ENCODE measurements at places on chromosomes 12 and 14. TPM values are rescaled to one million over a fixed set of nuclear protein-coding genes. Genes with fewer than 3 reads are reported as not detected.
A peak's percentile ranks its signal among the peaks of the same experiment; 100 is the strongest.

- no peak for DNase-seq
- H3K4me3 ChIP-seq: no peak overlapping the region
- H3K36me3 ChIP-seq: no peaks in the 10 kb centered on the region
- no peaks in the 10 kb centered on the region for H3K27me3 ChIP-seq
- peaks cover 47% of the 10 kb centered on the region for H3K4me1 ChIP-seq
Measured at GRCh38 chr12:104175726-104176247, 37.8 kb upstream of the NFYB start.

- H3K27ac ChIP-seq: no peak overlapping the region
- H3K4me3 ChIP-seq: no peak overlapping the region
- no peaks in the 10 kb centered on the region for H3K4me1 ChIP-seq
- H3K27me3 ChIP-seq: no peaks in the 10 kb centered on the region
- no peaks in the 10 kb centered on the region for H3K36me3 ChIP-seq
- DNase-seq: no peak
Measured at GRCh38 chr12:21973221-21973620, 32.0 kb upstream of the ABCC9 start.

GRCh38 chr12:65529771-65530435, 251.4 kb downstream of the MSRB3 start:
- H3K27me3 ChIP-seq: no peaks in the 10 kb centered on the region
- H3K4me1 ChIP-seq: no peaks in the 10 kb centered on the region
- no peak overlapping the region for H3K4me3 ChIP-seq
- no peak for DNase-seq
- no peaks in the 10 kb centered on the region for H3K36me3 ChIP-seq
- H3K27ac ChIP-seq: no peak overlapping the region

DNA sequence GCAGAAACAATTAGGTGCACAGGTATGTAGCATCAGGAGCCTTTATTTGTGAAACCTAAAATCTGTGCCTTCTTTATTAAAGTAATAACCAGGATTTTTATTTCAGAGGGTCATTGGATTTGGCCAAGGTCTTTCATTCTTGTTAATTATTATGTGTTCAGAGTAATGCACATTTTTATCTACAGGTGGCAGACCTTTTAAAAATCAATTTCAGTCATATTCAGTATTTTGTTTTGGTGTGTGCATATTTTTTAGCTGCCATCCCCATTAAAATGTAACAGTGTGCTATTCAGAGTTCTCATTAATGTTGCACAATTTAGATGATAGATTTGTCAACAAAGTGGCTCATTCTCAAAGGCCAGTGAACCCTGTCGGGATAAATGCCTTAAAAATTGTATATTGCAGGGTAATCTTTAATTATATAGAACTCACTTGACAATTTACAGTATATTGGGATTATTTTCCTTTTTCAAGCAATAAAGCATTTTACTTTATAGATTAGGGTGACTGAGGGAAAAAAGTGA, 319.3 kb upstream of the SOX5 start:
- no peaks in the 10 kb centered on the region for H3K27me3 ChIP-seq
- H3K4me1 ChIP-seq: no peaks in the 10 kb centered on the region
- DNase-seq: no peak

GRCh38 chr14:28975084-28975483, 208.5 kb downstream of the FOXG1 start:
- no peaks in the 10 kb centered on the region for H3K27me3 ChIP-seq
- no peaks in the 10 kb centered on the region for H3K4me1 ChIP-seq
- no peaks in the 10 kb centered on the region for H3K36me3 ChIP-seq
- no peak overlapping the region for H3K27ac ChIP-seq
- no peak for DNase-seq
- H3K4me3 ChIP-seq: no peak overlapping the region

GRCh38 chr12:64461634-64462414, 9.9 kb downstream of the TBK1 start:
- H3K27me3 ChIP-seq: no peaks in the 10 kb centered on the region
- no peak overlapping the region for H3K27ac ChIP-seq
- DNase-seq: no peak
- H3K4me3 ChIP-seq: no peak overlapping the region

DNA sequence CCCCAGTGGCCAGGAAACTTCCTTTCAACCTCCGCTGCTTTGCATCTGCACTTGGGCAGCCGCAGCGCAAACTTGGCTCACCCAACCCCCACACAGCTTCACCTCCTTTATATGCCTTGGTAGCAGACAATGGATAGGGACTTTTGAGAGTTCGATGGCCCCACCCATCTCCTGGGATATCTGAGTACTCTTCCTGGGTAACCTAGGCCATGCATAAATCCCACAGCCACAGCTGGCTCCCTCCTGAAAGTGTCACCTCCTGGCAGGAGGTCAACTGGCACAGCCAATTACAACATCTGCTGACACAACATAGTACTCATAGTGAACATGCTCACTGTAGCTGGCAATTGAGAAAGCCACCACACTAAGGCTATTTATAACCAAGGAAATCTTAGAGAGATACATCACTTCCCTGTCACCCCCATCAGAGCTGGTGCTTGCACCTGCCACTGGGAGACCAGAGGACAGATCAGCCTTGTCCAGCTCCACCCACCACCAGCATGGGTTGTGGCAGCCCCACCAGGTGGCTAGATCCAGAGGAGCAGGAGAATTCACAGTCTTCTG, 410.0 kb downstream of the SYT1 start:
- DNase-seq: no peak
- H3K27ac ChIP-seq: no peak overlapping the region
- no peaks in the 10 kb centered on the region for H3K36me3 ChIP-seq
- H3K27me3 ChIP-seq: no peaks in the 10 kb centered on the region
- no peaks in the 10 kb centered on the region for H3K4me1 ChIP-seq
- H3K4me3 ChIP-seq: no peak overlapping the region

- no peaks in the 10 kb centered on the region for H3K4me1 ChIP-seq
- no peaks in the 10 kb centered on the region for H3K27me3 ChIP-seq
- DNase-seq: no peak
Measured at GRCh38 chr12:123961585-123962345, 10.9 kb downstream of the CCDC92 start.

GRCh38 chr12:105330931-105331804, 677 bp downstream of the C12orf75 start:
- H3K27ac ChIP-seq: peak overlapping the region; percentile 21
- H3K4me3 ChIP-seq: peak overlapping the region; percentile 72
- no peaks in the 10 kb centered on the region for H3K4me1 ChIP-seq
- no peaks in the 10 kb centered on the region for H3K36me3 ChIP-seq
- DNase-seq: no peak

DNA sequence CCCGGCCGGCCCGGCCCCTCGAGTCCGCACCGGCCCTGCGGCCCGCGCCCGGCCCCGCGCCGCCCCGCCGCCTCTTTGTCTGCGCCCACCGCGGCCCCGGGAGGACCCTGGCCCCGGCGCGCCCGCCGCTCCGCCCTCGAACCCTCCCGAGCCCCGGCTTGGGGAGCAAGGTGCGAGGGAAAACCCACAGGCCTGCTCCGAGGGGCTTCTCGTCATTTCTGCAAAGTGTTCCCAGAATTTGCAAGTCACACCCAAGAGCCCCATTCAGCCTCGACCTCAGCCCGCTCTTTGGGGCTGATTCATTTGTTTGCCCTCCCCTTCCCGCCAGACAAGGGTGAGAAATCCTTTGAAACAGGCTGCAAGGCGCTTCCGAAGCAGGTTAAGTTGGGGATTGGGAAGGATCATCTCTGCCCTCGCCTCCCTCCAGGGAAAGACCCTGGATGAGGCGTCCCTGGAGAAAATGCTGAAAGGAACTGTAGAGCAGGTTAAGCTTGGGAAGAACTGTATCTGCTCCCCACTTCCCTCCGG, 325 bp upstream of the CLIP1 start:
- no peaks in the 10 kb centered on the region for H3K4me1 ChIP-seq
- DNase-seq: peak; percentile 72
- H3K36me3 ChIP-seq: no peaks in the 10 kb centered on the region
- H3K27me3 ChIP-seq: no peaks in the 10 kb centered on the region

DNA sequence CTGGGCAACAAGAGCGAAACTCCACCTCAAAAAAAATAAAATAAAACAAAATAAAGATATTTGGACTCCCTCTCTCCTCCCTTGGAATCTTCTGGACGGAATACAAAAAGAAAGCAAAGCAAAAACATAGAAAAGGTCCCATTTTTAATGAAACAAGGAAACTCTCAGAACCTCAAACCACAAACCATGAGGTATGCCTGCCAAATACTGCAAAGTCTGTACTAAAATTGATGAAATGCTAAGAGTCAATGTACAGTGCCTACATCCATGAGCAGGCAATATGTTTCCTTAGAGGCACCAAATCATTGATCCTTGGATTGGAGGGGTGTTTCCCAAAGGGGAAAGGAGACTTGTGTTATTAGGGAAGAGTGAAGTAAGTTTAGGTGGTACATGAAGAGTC, 8.2 kb upstream of the RPS6KA5 start:
- H3K36me3 ChIP-seq: no peaks in the 10 kb centered on the region
- no peak overlapping the region for H3K27ac ChIP-seq
- peaks cover 3% of the 10 kb centered on the region for H3K4me1 ChIP-seq
- no peak overlapping the region for H3K4me3 ChIP-seq
- no peaks in the 10 kb centered on the region for H3K27me3 ChIP-seq

DNA sequence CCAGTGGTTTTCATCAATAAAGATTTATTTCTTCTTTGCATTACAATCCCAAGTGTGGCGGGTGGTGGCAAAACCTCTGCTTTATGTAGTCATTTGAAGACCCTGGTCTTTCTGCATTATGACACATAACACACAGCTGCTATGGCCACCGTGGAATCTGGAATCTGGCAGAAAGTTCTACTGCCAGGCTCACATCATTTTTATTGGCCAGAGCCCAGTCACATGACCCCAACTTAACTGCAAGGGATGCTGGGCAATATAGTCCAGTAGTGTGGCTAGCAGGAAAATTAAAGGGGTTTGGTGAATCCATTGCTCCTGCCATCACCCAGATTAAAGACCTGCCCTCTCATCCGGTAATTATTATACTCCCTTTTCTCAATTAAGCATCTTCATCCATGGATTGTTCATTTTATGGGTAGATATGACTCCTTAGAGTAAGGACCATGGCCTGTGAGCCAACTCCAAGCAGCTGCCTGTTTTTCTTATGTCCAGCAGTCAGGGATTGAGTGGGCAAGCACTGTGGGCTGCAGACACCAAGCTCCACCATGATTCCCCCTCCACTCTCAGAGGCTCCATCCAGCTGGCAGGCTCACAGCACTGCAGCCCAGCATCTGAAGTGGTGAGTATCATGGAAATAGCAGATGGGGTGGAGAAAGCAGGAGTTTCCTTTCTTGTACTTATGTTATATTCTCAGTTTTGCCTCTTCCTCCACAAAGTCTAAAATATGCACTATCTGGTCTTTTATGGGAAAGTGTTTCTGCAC, 1030.7 kb downstream of the AACS start:
- no peaks in the 10 kb centered on the region for H3K36me3 ChIP-seq
- no peak for DNase-seq
- H3K4me3 ChIP-seq: no peak overlapping the region
- no peak overlapping the region for H3K27ac ChIP-seq
- no peaks in the 10 kb centered on the region for H3K27me3 ChIP-seq

GRCh38 chr12:100332852-100333251, 24.0 kb upstream of the SLC17A8 start:
- DNase-seq: no peak
- H3K4me1 ChIP-seq: no peaks in the 10 kb centered on the region
- no peak overlapping the region for H3K27ac ChIP-seq

GRCh38 chr12:122028905-122029560, 7.3 kb downstream of the BCL7A start:
- H3K36me3 ChIP-seq: no peaks in the 10 kb centered on the region
- no peak for DNase-seq
- no peaks in the 10 kb centered on the region for H3K27me3 ChIP-seq
- peaks cover 10% of the 10 kb centered on the region for H3K4me1 ChIP-seq

DNA sequence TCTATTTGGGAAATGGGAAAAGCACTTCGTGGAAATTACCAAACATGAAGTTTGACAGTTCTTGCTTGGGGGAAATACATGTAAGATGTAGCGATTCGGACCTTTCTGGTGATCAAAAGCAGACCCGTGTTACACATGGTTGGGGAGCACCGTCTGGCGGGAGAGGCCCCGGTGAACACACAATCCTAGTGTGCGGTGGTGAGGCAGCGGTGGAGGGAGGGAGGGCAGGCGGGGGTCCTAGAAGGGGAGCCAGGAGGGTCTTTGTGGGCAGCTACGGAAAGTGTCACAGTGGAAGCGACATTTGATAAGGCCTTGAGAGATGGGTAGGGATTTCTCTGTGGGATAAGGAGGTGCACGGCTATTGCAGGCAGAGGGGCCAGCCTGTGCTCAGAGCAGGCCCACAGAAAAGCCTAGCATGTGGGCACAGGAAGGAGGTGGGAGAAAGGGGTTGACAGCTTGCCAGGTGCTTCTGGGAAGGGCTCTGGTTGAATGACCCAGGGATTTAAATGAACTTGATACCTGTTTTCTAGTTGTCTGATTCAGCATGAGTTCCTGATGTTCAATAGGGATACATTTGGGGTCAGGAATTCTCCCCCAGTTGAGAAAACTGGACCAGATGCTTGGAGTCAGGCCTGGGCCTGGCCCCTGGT, 7.2 kb downstream of the MVK start:
- no peak for DNase-seq
- no peaks in the 10 kb centered on the region for H3K4me1 ChIP-seq
- no peaks in the 10 kb centered on the region for H3K27me3 ChIP-seq
- peaks cover 24% of the 10 kb centered on the region for H3K36me3 ChIP-seq

DNA sequence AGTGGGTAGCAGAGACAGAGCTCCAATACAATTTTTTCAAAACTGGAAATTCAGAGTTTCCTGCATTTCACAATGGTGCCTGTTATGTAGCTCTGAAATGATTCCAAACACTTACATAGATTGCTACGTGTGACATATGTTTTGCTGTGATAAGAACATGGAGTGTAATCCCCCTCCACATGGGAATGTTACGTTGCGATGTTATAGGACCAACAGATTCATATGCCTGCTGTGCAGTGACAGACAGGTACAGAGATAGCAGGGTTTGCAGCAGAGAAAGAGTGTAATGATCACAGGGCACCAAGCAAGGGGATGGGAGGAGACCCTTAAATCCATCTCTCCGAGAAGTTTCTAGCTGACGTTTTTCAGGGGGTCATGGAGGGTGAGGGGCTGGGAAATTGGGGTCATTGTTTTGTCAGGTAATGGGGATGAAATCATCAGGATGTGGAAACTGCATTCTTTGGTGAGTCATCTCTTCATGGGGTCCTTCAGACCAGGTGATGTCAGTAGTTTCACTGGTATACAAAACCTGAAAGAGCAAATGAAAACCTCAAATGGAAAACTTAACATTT, 76.6 kb upstream of the OSBPL8 start:
- H3K4me1 ChIP-seq: no peaks in the 10 kb centered on the region
- DNase-seq: no peak
- H3K36me3 ChIP-seq: no peaks in the 10 kb centered on the region
- no peak overlapping the region for H3K27ac ChIP-seq
- H3K4me3 ChIP-seq: no peak overlapping the region

- H3K27ac ChIP-seq: no peak overlapping the region
- no peak for DNase-seq
- H3K27me3 ChIP-seq: no peaks in the 10 kb centered on the region
- H3K4me1 ChIP-seq: no peaks in the 10 kb centered on the region
Measured at GRCh38 chr12:88597365-88597764, 17.1 kb upstream of the KITLG start.

PCED1B gene
- total RNA-seq: 8.8 TPM

BAZ2A gene
- total RNA-seq: 46.6 TPM

SLC5A8 gene
- not detected for total RNA-seq

PIK3C2G gene
- 0.66 TPM for total RNA-seq

AICDA gene
- not detected for total RNA-seq

KERA gene
- not detected for total RNA-seq

CLEC1B gene
- total RNA-seq: not detected

TMEM121 gene
- total RNA-seq: 3.0 TPM
